ENCODE measurements at places on chromosomes 5 and 9.

DNA sequence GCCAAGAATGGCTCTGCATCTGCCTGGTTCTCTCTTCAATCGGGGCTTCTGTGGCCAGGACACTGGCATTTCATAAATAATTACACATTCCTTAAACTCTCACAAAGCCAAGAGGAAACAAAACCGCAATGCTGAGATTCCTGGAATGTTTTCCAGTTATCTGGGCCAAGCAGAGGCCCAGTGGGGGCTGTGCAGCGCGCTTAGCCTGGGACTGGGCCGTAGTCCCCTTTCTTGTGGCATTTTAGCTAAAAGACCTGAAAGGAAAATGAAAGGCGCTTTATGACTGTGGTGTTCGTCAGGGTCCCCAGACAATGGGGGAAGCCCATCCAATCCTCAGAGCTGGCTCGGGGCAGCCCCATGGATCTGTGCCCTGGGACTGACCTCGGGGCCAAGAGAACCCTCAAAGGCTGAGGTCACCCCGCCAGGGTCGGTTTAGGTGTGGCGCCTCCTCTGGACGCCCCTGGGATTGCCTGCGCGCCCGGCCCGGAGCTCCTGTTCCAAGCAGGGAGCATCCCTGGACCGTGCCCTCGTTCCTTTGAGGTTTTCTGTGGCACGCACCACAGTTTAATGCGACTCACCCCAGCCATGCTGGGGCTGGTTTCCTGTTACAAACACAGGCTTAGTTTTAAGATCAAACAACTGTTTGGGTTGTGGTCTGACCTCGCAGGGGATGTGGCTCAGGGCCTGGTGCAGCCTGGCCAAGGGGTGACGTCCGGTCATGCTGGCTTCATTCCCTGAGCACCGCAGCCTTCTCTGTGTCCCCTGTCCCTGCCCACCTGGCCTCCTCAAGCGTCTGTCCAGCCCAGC is 51.5 kb upstream of the NKD2 start:
- DNase-seq: no peak

GRCh38 chr9:90099262-90099963 is 494.6 kb downstream of the GADD45G start:
- no peak for DNase-seq

GRCh38 chr5:39352951-39353350 is 11.3 kb downstream of the C9 start:
- DNase-seq: no peak

- DNase-seq: no peak
These were observed 57.6 kb upstream of the GRHPR start for GRCh38 chr9:37364751-37365360.

- no peak for DNase-seq
These were observed 80.1 kb downstream of the SPTLC1 start for GRCh38 chr9:92035146-92035545.

DNA sequence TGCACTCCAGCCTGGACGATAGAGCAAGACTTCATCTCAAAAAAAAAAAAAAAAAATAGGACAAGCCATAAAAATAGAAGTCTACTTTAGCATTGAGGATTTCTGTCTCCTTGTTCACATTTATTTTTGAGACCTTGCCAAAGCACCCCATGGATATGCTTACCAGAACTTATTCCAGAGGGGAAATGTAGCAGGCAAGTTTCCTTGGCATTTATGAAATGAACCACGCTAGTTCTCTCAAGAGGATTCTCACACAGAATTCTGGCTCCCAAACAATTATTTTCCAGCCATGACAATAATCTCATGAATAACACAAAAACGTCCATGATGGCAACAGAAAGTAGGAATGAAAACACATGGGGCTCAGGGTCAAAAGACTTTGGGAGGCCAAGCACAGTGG is 23.4 kb upstream of the GPX8 start:
- no peak for DNase-seq

All from stimulated activated CD8-positive, alpha-beta memory T cell treated with anti-CD3 and anti-CD28 coated beads, Interleukin-4, amount 100 ng/mL, for 1 hour (primary cell).